Activated naive CD8-positive, alpha-beta T cell treated with anti-CD3 and anti-CD28 coated beads, Interleukin-2, amount 10 ng/mL, durations not matched to agents 7 days and 5 days (primary cell): ENCODE measurements at places on chromosomes 1 and 21. TPM values are rescaled to one million over a fixed set of nuclear protein-coding genes. Genes with fewer than 3 reads are reported as not detected.

GRCh38 chr1:23402286-23403037 lies 22.1 kb downstream of the TCEA3 start:
- H3K4me3 ChIP-seq = no peak overlapping the region
- no peak for DNase-seq
- no peaks in the 10 kb centered on the region for H3K27me3 ChIP-seq
- H3K4me1 ChIP-seq = peaks cover 5% of the 10 kb centered on the region
- H3K27ac ChIP-seq = no peak overlapping the region

The FCRL6 gene
- total RNA-seq = 7.3 TPM

The GJA9 gene
- total RNA-seq = not detected

GRCh38 chr1:182842265-182842664 lies 3.1 kb downstream of the DHX9 start:
- DNase-seq = no peak
- H3K4me1 ChIP-seq = peaks cover 50% of the 10 kb centered on the region
- peak overlapping the region; percentile 60 for H3K27ac ChIP-seq
- H3K4me3 ChIP-seq = peak overlapping the region; percentile 100

DNA sequence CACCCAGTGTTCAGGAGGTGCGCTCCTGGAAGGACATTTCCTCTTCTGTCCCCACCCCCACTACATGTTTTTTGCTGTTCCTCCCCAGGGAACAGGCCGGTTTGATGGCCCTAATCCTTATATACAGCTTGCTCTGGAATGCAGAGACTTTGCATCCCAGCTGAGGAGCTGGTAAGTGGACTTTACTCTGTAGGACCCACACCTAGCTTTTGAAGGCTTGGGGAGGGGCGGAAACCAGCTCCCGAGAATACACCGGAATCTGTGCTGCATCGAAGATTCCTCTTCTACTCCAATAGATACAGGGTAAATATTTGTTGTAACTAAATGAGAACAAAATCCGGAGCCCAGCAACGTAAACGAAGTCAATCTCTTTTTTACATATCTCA lies 1.2 kb upstream of the CGN start:
- no peaks in the 10 kb centered on the region for H3K36me3 ChIP-seq
- H3K4me1 ChIP-seq = peaks cover 22% of the 10 kb centered on the region
- H3K27ac ChIP-seq = no peak overlapping the region
- DNase-seq = no peak

The ANKRD35 gene
- total RNA-seq = 0.69 TPM

The KRTAP11-1 gene
- total RNA-seq = not detected

- no peaks in the 10 kb centered on the region for H3K36me3 ChIP-seq
- H3K27me3 ChIP-seq = peaks cover 22% of the 10 kb centered on the region
- DNase-seq = no peak
- no peaks in the 10 kb centered on the region for H3K4me1 ChIP-seq
- no peak overlapping the region for H3K27ac ChIP-seq
Measured at GRCh38 chr1:48560577-48560976, 88.6 kb upstream of the SPATA6 start.

The ABCA4 gene
- total RNA-seq = not detected

The CELA3B gene
- total RNA-seq = not detected

- no peak for DNase-seq
- H3K4me3 ChIP-seq = no peak overlapping the region
- peaks cover 1% of the 10 kb centered on the region for H3K36me3 ChIP-seq
- no peak overlapping the region for H3K27ac ChIP-seq
Measured at GRCh38 chr1:7922301-7922700, 18.3 kb downstream of the TNFRSF9 start.

The MAP3K21 gene
- total RNA-seq = 1.5 TPM

- H3K27me3 ChIP-seq = no peaks in the 10 kb centered on the region
- H3K36me3 ChIP-seq = no peaks in the 10 kb centered on the region
- H3K4me1 ChIP-seq = no peaks in the 10 kb centered on the region
- no peak overlapping the region for H3K27ac ChIP-seq
- no peak overlapping the region for H3K4me3 ChIP-seq
Measured at GRCh38 chr1:219352961-219353651, 179.4 kb downstream of the LYPLAL1 start.

DNA sequence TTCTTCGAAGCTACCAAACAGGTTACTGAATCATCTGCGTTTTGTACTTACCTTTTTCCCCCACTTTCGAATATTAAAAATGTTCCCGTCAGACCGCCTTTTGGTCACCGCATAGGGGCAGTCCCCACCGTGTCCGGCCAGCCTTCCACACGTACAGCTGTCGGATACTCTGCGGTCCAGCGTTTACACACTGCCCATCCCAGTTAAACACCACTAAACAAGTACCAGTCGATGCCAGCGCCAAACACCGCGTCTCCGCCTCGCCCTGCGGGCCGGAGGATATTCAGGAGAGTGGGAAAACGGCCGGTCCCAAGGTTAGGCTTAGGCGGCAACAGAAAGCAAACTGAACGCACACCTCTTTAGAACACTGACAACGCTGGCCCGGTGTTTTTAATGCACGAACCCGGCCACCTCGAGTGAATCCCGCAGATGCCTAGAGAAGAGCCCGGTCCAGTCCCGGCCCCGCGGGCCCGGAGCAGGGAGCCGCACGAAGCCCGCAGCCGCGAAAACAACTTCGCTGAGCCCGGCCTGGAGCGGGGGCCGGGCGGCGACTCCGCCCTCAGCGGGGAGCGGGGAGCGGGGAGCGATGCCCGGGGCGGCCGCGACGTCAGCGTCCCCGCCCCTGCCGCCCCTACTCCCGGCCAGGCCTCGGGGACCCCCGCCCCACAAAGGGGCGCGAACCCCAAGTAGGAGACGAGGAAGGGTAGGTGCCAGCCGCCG lies 730 bp upstream of the PHF13 start:
- peaks cover 9% of the 10 kb centered on the region for H3K36me3 ChIP-seq
- no peak for DNase-seq
- peak overlapping the region; percentile 93 for H3K4me3 ChIP-seq
- peaks cover 5% of the 10 kb centered on the region for H3K27me3 ChIP-seq
- peaks cover 17% of the 10 kb centered on the region for H3K4me1 ChIP-seq
- H3K27ac ChIP-seq = peak overlapping the region; percentile 84

- peaks cover 22% of the 10 kb centered on the region for H3K36me3 ChIP-seq
- no peak overlapping the region for H3K4me3 ChIP-seq
- H3K27ac ChIP-seq = peak overlapping the region; percentile 47
- H3K4me1 ChIP-seq = peaks cover 3% of the 10 kb centered on the region
- no peaks in the 10 kb centered on the region for H3K27me3 ChIP-seq
Measured at GRCh38 chr1:31289021-31289420, 7.6 kb downstream of the SNRNP40 start.

GRCh38 chr1:48688102-48688760 lies 88.5 kb downstream of the BEND5 start:
- no peak overlapping the region for H3K4me3 ChIP-seq
- H3K36me3 ChIP-seq = no peaks in the 10 kb centered on the region
- no peak for DNase-seq
- peaks cover 9% of the 10 kb centered on the region for H3K27me3 ChIP-seq
- H3K4me1 ChIP-seq = no peaks in the 10 kb centered on the region
- H3K27ac ChIP-seq = no peak overlapping the region

DNA sequence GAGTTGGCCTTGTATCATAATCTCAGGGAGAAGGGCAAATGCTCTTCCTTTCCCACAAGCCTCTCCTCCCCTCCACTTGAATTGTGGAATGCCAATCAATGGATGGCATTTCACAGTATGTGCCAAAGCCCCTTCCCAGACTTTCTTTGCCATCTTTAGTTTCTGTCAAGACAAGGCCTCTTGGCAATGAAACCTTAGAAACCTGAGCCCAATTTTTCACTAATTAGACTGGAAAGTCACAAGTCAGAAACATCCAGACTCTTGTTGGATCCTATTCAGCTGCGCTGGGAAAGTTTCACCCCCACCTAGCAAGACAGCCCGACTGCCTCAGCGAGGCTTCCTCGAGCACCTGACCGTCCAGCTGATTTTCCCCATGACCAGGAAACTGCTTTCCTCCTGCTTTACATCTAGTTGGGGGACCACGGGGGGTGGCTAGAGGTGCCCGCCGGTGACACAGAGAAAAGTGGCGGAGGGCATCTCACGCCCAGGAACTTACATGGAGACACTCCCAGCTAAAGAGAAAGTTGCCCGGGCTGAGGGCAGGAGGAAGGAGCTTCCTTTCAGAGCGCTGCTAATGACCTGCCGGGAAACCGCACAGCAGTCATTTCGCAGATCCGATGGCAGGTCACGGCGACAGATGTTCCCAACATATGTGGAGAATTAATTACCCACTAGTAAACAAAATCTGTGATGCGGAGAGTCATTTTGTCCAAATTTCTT lies 302.6 kb upstream of the RRP15 start:
- no peaks in the 10 kb centered on the region for H3K36me3 ChIP-seq
- H3K4me3 ChIP-seq = no peak overlapping the region
- H3K4me1 ChIP-seq = no peaks in the 10 kb centered on the region
- no peak for DNase-seq
- no peak overlapping the region for H3K27ac ChIP-seq
- no peaks in the 10 kb centered on the region for H3K27me3 ChIP-seq
